Stimulated activated CD8-positive, alpha-beta memory T cell treated with anti-CD3 and anti-CD28 coated beads, Interleukin-2, amount 100 ng/mL, for 48 hours (primary cell): ENCODE measurements at places on chromosomes 5 and 9.
A peak's percentile ranks its signal among the peaks of the same experiment; 100 is the strongest.

DNA sequence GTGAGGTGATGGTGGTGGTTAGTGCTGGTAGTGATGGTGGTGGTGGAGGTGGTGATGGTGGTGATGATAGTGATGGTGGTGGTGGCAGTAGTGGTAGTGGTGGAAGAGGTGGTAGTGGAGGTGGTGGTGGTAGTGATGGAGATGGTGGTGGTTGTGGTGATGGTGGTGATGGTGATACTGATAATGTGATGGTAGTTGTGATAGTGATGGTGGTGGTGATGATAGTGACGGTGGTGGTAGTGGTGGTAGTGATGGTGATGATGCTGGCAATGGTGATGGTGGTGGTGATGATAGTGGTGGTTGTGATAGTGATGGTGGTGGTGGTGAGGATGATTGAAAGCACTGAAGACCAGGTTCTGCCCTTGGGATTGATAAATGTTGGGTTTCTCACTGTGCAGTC is 85.2 kb upstream of the SLC1A3 start:
- no peak for DNase-seq

GRCh38 chr5:124733329-124733650 is 13.1 kb downstream of the ZNF608 start:
- DNase-seq = no peak

- DNase-seq = peak; percentile 6
Observed at GRCh38 chr9:121463026-121463807, 36.4 kb downstream of the GGTA1 start.

GRCh38 chr5:95857185-95857945 is 34.8 kb upstream of the GLRX start:
- DNase-seq = no peak

DNA sequence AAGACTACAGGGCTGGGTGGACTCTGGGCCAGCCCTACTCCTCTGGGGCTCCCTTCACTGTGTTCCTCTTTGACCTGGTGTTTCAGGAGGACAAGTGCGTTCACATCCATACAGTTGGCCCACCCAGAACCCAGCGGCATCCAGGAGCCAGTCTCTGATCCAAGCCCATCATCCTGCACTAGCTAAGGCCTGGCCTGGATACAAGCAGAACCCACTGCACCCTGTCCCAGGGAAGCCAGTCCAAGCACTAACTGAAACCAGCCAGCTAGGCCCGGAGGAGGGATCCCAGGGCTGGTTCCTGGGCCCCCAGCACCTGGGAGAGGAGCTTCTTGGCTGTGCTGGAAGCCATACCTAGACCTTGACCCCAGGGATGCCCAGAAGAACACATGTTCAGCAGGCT is 4.1 kb upstream of the GBGT1 start:
- no peak for DNase-seq

- no peak for DNase-seq
Observed at GRCh38 chr9:35322075-35322885, 160.5 kb downstream of the UNC13B start.
